H4 (cell line): ENCODE measurements at places on chromosomes 5 and 9. TPM values are rescaled to one million over a fixed set of nuclear protein-coding genes. Genes with fewer than 3 reads are reported as not detected.
A peak's percentile ranks its signal among the peaks of the same experiment; 100 is the strongest.

DNA sequence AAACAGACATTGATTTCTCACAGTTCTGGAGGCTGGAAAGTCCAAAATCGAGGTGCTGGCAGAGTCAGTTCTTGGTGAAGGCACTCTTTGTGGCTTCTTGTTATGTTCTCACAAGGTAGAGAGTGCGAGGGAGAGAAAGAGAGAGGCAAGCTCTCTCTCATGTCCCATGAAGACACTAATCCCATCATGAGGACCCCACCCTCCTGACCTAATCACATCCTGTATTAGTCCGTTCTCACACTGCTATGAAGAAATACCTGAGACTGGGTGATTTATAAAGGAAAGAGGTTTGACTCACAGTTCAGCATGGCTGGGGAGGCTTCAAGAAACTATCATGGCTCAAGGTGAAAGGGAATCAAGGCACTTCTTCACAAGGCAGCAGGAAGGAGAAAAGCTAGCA is 5.7 kb upstream of the AMACR start:
- DNase-seq = no peak

- DNase-seq = no peak
These were observed 152.5 kb upstream of the PTCH1 start for GRCh38 chr9:95669253-95669652.

- DNase-seq = no peak
These were observed 2.4 kb upstream of the C9orf50 start for GRCh38 chr9:129623331-129623730.

- peak; percentile 36 for DNase-seq
These were observed 80.1 kb downstream of the COL15A1 start for GRCh38 chr9:99023831-99024230.

DNA sequence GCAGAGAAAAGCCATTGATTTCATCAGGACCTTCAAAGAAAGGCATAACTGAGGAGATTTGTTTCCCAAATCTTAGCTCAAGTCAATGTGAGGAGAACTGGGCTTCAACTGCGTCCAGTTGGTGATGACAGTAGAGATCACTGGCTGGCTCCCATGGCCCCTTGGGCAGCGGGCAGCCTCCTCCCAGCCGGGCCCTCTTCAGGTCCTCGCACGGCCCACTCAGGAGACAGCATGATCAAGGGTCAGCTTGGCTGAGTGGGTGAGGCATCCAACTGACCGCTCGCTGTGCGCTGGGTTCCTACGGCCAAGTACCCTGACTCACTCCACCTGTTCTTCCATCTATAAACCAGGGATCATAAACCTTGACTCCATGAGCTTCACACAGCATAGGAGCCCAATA is 274.0 kb downstream of the NSG2 start:
- no peak for DNase-seq

- no peak for DNase-seq
These were observed 601.8 kb downstream of the CCDC171 start for GRCh38 chr9:16154521-16155078.

DNA sequence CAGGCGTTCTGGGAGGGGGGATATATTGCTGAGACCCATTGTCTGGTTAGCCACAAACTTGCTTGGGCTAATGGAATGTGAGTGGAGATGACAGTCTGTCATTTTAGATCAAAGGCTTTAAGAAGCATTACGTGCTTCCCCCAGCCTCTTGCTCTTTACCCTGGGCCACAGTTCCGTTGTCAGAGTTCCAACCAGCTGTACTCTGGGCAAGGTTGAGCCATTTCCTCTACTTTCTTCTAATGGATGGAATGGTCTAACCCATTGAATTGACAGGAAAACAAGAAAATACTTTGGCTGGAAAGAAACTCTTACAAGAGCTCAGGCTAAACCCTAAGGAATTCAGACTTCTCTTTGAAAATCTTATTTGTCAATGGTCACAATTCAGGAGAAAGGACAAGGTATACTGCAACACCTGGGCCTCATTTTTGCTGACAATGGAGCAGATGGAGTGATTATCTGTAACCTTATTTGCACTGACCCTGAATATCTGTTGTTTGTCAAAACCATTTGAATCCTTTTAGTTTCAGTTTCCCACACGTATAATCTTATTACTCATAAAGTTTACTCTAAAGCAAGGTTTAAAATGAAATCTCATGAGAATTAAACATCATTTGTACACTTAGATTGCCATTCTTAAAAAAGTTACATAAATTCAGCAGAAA is 231.4 kb downstream of the PDE4D start:
- DNase-seq = peak; percentile 17

DNA sequence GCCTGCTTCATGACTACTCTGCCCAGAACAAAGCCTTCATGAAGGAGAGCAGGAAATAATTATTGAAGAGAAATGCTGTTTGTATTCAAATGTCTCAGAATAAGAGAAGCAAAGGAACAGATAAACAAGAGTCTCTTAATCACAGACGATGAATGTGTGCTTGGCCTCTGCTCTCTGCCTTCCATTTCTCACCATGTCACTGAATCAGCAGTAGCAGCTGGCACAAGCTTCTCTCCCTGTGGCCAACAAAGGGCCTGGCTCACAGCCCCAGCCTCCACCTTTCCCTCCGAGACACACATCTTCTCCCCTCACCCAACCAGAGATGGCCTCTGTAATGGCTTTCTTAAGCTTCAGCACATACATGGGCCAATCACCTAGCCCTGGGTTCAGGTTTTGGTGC is 128.1 kb upstream of the SLIT3 start:
- DNase-seq = no peak

DNA sequence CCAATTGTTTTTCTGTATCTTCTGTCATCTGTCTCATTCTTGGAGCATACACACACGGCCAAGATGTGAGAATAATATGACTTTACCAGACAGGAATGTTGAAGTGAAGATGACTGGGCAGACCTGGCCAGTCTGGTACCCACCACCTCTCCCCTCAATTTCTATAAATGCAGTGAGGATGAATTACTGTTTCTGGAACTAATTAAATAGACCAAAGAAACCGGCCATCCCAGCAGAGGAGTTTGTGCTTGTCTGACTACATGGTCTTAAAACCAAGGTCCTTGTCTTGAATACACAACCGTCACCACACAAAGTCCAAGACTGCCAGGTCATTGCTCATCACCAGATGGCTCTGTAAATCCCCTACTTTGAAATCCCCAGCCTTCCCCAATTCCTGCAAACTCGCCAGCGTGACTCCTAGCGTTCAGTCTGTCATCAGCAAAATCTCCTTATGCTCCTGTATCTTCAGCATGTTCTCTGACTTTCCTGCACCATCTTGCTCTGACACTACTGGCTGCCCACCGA is 147.2 kb downstream of the PDE4D start:
- peak; percentile 20 for DNase-seq

DNA sequence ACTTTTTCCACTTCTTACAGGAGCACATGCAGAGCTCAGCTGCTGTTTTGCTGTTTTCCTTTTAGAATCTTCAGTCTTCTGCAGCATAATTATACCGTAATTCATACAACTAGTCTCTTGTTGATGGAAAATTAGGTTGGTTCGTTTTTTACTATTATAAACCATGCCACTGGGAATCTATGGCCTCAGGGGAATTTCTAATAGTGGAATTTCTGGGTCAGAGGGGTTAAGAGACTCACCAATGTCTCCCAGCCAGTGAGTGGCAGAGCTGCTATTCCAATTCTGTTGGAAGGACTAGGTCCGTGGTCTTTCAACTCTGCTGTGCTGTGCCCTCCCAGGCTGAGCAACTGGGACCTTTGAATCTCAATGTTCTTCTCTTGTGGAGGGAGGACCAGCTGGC is 282.5 kb downstream of the ZSWIM6 start:
- no peak for DNase-seq

GRCh38 chr5:2897276-2897961 is 145.9 kb upstream of the IRX2 start:
- DNase-seq = no peak

DNA sequence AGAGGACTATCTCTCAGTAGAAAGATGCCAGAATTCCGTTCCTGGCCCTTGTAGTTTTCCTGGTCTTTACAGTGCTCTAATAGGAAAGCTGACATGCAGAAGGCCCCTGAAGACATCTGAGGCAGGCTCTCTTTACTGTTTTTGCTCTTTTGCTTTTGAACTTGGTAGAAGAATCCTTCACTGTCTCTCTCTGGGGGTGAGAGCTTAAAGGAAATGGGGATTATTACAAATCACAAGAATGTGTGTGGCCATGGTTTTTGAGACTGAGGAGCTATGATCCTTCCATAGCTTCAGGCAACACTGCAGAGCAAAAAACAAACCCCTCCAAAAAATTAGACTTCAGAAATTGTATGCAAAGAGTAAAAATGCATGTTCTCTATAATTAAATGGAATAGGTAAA is 89.2 kb downstream of the PPIC start:
- no peak for DNase-seq

GRCh38 chr9:15469862-15470261 is 40.9 kb downstream of the PSIP1 start:
- no peak for DNase-seq

DNA sequence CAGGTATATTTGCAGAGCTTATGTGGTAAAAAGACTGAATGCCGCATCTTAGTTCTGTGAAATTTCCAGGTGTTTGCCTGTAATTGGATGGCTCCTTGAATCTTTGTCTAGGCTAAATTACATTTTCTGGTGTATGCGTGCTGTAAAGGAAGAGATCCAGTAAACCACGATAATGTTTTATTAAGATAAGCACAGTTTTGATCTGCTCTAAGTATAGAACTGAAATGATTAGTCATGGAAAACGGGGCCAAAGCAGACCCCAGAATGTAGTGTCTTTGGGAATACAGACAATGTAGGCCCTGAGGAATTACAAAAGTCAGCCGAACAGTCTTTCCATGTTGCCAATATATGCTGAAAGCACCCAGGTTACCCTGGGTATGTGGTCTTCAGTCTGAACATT is 257.3 kb downstream of the FANCC start:
- no peak for DNase-seq

- no peak for DNase-seq
These were observed 42.5 kb upstream of the GLRX start for GRCh38 chr5:95864944-95865504.

- DNase-seq = no peak
These were observed 250.2 kb upstream of the RFX3 start for GRCh38 chr9:3775968-3776367.

- no peak for DNase-seq
These were observed 7.9 kb downstream of the SLC44A1 start for GRCh38 chr9:105252405-105252756.

DNA sequence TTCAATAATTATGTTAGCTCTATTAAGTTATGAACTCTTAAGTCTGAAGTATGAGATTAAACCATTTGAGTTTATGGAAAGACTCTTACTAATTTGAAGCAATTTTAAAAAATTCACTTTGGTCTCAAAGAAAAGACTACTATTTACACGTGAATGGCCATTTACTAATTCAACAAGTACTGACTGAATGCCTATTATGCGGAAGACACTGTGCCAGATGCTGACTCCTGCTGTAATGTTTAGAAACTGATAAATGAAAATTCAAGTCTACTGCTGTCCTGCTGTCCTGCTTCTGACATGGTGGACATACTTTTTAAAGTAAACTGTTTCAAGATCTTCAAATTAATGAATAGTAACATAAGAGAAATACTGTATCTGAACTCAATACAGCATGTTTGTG is 116.2 kb downstream of the MPDZ start:
- DNase-seq = no peak

DNA sequence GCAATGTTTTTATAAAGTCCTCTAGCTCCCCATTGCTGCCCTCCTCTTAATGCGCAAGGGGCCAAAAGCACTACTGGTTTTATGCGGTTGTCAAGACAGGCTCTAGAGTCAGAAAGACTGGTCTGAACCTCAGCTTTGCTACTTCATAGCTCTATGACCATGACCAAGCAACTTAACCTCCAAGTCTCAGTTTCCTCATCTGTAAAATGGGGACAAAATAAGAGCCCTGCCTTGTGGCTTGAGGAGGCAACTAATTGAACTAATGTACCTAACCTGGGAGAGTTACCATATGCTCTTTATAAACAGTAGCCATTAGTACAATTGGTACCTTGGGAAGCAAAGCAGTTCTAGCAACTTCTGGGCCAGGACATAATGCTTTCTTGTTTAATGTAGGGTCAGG is 36.5 kb downstream of the ANXA6 start:
- no peak for DNase-seq

- DNase-seq = no peak
These were observed 60.2 kb upstream of the SRP19 start for GRCh38 chr5:112800891-112801290.

DNA sequence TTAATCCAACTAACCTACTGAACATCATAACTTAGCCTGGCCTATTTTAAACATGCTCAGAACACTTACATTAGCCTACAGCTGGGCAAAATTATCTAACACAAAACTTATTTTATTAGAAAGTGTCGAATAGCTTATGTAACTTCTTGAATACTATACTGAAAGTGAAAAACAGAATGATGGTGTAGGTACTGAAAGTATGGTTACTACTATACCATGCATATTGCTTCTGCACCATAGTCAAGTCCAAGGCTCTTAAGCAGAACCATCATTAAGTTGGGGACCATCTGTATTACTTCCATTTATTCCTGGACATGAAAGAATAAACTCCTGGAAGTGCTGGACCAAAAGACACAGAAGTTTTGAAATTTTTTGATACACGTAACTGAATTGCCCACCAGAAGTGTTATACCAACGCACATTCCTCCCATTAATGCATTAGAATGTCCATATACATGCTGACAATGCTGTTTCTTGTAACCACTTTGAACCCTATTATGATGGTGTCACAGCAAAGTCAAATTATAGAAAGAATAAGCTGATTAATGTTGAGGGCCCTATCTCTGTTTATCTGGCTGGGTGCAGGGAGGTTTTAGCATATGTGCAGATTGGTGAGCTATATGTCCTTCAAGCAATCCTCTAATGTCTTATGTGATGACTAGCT is 375.7 kb downstream of the ACTL7B start:
- DNase-seq = no peak

GRCh38 chr5:138351056-138351455 is 1.4 kb upstream of the KDM3B start:
- no peak for DNase-seq

DNA sequence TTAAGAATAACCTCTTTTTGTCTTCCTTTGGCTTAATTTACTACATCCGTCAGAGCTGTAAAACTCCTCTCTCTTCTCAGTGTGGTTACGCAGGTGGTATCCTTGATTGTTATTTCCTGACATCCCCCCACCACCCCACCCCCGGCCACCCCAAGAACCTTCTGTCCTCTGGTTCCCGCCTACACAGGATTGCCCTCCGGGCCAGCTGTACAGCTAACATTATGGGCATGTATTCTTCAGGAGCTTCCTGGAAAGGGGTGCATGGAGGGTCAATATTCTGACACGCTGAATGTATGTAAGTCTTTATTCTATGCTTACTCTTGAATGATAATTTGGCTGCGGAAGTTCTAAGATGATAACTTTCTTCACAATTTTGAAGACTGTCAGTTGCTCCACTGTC is 13.0 kb upstream of the ANP32B start:
- DNase-seq = no peak

GRCh38 chr9:33082128-33082527 is 5.7 kb upstream of the SMU1 start:
- DNase-seq = no peak

The ACSL6 gene
- 0.43 and 0.46 TPM in 2 replicates for total RNA-seq

The PPWD1 gene
- total RNA-seq = 22.5 and 28.6 TPM in 2 replicates

The DDX41 gene
- 106 and 122 TPM in 2 replicates for total RNA-seq

The SLC36A3 gene
- not detected in 2 replicates for total RNA-seq

The FSD1L gene
- 0.49 and 1.0 TPM in 2 replicates for total RNA-seq

The DDX31 gene
- total RNA-seq = 14.8 and 16.0 TPM in 2 replicates

The MLANA gene
- total RNA-seq = not detected in 2 replicates
